ENCODE measurements at places on chromosomes 11 and 22.
A peak's percentile ranks its signal among the peaks of the same experiment; 100 is the strongest.

DNA sequence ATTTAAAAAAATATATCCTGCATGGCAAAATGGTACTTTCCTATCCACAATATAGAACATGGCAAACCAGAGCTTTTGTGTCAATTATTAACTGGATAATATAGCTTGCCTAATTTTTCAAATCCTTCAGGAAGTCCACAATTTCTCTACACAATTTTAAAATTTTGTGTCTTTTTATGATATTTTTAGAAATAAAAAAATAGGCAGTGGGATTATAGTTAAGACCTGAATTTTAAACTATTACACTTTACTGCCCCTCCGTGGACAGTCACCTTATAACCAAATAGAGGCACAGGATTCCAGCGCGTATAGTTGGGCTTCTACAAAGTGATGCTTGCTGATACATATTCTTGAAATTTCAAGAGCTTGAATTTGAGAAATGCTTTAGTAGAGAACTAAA lies 2.1 kb upstream of the DMC1 start:
- DNase-seq = peak; percentile 55

DNA sequence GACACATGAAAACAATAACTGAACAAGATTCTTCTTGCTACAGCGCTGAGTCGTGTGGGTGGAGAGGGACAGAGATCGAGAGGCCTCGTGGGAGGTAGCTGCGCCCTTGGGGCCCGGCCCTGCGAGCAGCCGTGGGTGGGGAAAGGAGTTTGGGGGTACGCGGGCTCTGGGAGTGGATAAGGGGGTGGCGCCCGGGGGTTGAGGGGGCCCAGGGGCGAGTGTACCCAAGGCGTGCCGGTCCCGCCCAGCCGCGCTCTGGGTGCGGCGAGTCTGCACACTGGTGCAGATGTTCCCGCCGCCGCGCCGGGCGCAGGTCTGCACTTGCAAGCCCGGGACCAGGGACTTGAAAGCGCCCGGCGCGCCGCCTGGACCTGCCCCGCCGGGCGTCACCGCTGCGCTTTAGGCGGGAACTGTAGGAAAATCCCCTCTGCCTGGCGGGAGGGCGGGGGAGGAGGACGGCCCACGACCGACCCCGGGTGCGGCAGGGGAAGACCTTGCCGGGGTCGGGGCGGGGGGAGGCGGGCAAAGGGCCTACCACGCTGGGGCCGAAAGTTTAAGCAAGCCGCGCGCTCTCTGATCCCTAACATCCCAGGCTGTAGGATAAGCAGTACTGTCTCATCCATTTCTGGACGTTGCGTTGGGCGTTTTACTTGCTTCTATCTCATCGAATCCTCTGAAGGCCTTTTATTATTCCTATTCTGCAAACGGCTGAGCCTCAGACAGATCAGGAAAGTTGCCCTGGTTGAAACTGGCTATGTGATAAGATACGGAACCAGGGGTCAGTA lies 1.4 kb upstream of the KREMEN1 start:
- DNase-seq = no peak

GRCh38 chr22:20584872-20585638 lies 77.6 kb downstream of the MED15 start:
- DNase-seq = no peak

GRCh38 chr11:122628810-122629555 lies 26.5 kb upstream of the UBASH3B start:
- DNase-seq = peak; percentile 89

DNA sequence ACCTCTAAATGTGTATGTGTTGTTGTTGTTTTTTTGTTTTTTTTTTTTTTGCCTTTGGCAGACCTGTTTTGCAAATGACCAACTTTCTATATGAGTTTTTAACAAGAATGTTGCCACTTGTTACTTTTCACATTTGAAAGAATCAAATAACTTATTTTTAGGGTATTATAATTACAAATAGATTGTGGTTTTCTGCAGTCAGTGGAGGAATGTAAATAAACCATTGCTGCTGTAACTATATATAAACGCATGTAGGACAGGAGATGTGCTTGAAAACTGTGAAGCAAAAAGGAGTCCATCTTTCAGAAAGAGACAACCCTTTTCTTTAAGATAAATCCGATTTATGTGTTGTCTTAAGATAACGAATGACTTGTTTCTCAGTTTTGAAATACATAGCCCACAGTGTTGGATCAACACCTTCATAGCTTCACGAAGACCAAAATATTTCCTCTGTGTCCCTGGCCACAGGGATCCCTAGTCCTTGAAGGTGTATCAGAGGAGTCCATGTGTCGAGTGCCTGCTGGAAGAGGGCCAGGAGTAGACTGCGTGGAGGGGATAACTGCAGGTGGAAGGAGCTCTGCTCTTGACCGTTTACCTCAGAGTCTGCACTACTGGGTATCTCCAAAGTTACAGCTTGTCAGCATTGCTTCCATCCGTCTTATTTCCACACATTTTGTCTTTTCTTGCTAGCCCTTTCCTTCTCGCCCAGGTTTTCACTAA lies 24.7 kb downstream of the TNRC6B start:
- DNase-seq = no peak

DNA sequence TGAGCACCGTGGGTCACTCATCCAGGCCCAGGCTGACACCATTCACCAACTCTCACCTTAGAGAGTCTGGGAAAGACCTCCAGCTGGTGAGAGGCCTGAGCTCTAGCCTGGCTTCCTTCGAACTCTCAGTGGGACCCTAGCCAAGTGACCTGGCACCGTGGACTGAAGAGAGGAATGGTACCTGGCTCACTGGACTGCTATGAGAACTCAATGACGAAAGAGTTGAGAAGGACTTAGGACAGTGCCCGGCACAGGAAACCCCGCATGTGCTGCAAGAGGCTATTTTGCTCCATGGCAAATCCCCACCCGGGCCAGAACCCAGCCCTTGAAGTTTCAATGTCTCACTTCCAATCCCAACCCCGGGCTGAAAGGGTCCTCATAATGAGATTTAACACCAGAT lies 605 bp upstream of the RAPSN start:
- no peak for DNase-seq

GRCh38 chr22:25959818-25960774 lies 209.2 kb upstream of the SEZ6L start:
- no peak for DNase-seq

- peak; percentile 30 for DNase-seq
These were observed 37.3 kb downstream of the GALNT18 start for GRCh38 chr11:11584530-11584810.

DNA sequence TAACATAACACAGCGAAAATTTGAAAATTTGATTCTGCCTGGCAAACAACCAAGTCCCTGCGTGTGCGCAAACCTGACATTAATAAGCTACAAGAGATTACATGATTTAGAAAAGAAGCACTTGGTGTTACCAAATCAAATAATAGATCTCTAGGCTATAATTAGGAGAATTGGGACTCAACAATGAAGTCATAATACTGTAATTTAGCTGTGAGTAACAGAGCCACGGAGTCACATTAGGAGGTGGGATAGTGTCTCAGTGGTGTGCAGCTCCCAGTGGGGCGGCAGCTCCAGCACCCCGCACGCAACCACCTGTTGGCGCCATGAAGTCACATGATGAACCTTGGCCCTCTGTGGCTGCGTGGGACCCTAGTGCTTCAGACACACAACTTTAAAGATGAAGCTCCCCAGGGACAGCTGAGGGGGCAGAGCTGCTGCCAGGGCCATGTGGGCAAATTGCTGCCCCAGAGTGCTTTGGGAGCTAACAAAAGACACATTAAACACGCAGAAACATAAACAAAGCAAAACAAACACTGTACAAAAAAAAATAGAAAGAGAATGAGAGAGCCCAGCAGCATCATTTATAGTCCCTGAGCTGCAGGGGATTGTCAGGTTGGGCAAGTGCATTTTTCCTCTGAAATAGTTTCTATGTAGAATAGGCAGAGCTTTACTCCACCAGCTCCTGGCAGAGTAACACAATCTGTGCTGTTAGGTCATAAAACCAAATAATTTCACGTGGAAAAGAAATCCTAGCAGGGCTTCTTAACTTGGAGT lies 605.6 kb downstream of the SOX6 start:
- no peak for DNase-seq

DNA sequence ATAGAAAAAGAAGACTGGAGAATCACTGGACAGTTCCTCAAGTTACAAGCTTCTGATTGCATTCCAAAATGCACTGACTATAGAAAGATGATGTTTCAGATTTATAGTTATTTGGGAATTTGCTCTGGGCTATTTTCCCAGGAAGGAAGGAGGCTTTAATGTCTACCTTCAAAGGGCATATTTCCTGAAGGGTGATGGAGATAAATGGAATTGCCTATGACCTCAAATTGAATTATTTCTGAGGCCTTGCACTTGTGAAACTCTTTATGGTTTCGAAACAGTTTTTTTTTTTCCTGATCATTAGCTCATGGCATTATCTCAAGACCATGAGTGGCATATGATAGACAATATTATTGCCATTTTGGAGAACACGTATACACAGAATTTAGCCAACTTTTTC lies 333.9 kb downstream of the METTL15 start:
- DNase-seq = no peak

DNA sequence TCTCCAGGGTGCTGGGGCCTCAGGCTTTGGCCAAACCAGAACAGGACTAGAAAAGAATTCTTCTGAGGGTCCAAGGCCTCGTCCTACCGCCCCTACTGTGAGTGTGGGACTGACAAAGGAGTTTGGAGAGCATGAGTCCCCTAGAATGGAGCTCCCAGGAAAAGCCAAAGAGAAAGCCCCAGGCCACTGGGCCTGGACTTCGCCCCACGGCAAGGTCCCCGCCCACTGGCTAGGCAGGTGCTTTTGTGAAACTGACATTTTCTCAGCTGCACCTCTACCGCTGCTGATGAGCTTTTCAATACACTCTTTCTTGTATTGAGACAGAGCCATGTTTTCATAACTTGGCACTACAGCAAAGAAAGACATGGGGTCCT lies 9.7 kb upstream of the FGF3 start:
- no peak for DNase-seq

DNA sequence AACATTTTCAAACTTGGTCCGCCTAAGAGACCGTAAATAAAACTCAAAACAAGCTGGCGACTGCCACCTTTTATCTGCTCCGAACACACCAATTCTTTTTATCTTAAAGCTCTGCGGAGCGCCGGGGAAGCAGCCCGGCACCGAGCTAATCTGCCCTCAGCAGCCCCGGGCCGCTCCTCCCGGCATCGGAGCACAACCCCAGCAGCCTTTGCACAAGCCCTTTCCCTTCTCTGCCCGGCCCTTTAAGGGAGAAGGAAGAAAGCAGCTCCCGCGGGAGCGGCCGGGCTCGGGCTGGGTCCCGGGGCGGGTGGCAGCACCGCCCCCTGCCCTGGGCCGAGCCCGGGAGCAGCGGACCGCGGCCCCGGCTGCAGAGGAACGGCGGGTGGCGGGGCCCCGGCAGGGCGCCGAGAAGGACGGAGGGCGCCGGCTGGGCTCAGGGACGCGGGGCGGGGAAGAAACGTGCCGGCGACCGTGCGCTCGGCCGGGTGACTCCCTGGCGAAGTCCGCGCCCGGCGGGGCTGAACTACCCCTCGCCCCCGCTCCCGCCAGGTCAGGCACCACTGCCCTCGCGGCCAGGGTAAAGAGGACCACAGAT lies 133.6 kb upstream of the C11orf58 start:
- no peak for DNase-seq

GRCh38 chr11:21614961-21615360 lies 577.9 kb upstream of the ANO5 start:
- DNase-seq = no peak

GRCh38 chr11:113992459-113993110 lies 17.7 kb downstream of the HTR3A start:
- no peak for DNase-seq

DNA sequence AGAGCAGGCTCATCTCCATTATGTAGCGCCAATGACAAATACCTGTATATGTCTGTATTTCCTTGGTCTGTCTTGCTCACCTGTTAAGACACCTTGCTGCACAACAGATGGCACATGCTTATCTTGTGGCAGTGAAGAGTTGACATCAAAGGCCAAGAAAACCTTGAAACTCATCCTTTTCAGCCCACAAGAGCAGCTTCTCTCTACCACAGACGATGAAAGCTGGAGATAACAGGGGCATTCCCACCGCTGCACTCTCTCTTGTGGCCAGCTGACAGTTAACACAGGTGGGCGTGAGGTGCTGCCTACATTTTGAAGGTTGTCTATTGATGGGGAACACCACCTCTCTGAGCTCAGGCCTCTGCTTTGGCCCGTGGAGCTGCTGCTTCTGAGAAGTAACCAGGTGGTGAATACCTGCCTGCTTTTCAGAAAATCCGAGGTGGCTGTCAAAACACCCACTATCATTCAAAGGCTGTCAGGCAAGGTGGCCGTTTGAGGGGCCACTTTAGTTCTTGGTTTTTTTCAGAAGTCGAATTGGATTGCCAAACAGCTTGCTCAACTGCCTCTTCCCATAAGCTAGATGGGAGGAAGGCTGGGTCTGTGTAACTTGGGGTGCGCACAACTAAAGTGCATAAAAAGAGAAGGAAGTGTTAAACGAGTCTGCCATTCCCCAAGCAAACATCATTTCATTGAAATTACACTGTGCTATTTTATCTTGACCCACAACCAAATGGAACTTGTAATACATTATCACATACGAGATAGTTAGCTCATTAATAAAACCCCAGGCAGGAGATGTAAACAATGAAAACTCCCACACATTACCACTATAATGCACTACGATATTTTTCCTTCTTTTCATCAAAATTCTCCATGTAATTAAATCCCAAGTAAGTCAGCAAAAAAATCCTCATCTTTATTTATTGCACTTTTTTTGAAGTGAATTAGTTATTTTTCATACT lies 87.1 kb upstream of the RAG2 start:
- no peak for DNase-seq

GRCh38 chr22:39318507-39319283 lies 728 bp downstream of the RPL3 start:
- no peak for DNase-seq

GRCh38 chr11:57648801-57649735 lies 644 bp downstream of the YPEL4 start:
- DNase-seq = no peak

DNA sequence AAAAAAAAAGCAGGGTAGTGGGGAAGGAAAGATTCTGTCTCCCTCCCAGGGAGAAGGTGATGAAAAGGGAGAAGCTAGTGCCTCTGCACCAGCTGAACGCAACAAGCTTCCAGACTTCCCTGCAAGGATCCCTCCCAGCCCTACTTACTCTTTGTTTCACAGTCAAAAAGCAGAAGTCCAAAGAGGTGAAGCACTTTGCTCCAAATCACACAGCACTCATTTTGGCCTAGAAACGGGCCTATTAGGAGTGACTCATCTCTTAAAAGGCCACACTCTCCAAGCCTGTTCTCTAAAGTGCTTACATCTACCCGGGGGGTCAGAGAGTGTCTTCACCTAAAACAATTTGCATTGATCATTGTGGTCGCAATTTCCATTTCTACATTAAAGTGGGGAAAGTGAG lies 17.7 kb upstream of the GRK3 start:
- no peak for DNase-seq

GRCh38 chr11:2777386-2777785 lies 77.6 kb upstream of the KCNQ1OT1 start:
- no peak for DNase-seq

GRCh38 chr22:44795701-44796630 lies 43.6 kb downstream of the ARHGAP8 start:
- DNase-seq = no peak
